Heart right ventricle (tissue), 16 donors: ENCODE measurements at places on chromosomes 7 and 10. TPM values are rescaled to one million over a fixed set of nuclear protein-coding genes. Genes with fewer than 3 reads are reported as not detected.

DNA sequence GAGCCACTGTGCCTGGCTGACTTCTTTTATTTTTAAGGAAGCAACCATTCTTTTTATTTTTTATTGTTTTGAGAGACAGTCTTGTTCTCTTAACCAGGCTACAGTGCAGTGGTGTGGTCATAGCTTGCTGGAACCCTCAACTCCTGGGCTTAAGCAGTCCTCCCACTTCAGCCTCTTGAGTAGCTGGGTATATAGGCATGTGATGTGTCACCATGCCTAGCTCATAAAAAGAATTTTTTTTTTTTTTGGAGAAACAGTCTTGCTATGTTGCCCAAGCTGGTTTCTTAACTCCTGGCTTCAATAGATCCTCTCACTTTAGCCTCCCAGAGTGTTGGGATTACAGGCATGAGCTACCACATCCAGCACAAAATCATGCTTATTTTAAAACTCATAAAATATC, 5.8 kb downstream of the MCU start:
- no peak for DNase-seq

DNA sequence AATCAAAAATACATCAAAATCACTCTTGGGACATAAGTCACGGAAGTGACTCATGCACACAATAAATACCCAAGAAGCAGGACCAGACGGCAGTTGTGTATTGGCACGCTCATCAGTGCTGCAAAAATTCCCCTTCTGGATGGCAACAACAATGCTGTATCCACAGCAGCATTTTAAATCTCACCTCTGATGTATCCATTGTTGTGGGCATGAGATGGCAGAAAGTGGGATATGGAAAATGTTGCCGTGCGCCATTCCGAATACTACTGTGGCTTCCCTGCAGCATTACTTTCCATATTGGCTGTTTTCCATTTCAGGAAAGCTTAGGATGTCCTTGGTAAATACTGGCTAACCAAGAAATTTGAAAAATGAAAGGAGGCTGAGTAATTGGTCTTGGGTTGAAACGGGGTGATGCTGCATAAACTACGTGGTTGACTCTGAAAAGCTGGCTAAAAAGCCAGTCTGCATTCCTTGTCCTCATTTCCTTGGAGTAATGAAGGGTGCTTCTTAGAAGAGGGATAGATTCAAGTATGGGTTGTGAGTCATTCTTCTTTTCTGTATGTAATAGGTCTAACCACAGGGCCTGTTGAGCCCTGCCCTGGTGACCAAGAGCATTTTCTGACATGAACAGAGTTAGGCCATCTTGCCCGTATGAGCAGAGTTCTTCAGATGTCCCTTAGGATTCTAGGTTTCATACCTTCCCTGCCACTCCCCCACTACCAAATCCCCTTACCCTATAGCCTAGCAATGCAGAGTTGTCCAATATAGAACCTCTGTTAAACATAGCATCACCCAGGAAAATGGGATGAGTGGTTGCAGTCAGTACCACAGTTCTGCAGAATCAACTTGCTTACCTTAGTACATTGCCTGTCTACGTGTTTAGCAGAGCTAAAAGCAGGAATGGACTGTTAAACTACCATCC, 36.3 kb upstream of the TOMM7 start:
- no peak for DNase-seq

DNA sequence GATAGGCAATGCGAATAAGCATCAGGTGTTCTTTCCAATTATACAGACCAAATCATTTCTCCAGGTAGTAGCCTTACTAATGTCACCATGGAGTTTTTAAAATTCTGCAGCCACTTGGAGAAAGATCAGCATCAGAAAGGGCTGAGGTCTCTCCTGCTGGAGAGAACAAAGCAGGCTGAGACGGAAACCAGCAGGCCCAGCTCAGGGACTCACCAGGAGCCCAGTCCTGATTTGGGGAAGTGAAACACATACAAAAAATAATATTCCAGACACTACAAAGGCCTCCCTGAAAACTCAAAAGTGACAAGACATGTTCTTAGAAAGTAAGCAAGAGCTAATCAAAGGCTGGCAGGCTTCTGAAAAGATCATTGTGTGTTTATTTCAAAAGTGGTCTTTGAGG, 207.1 kb upstream of the GHITM start:
- DNase-seq: no peak

GRCh38 chr7:34067005-34067778, 161.9 kb downstream of the BMPER start:
- no peak for DNase-seq

- no peak for DNase-seq
Measured at GRCh38 chr10:121091961-121092719, 241.0 kb downstream of the WDR11 start.

DNA sequence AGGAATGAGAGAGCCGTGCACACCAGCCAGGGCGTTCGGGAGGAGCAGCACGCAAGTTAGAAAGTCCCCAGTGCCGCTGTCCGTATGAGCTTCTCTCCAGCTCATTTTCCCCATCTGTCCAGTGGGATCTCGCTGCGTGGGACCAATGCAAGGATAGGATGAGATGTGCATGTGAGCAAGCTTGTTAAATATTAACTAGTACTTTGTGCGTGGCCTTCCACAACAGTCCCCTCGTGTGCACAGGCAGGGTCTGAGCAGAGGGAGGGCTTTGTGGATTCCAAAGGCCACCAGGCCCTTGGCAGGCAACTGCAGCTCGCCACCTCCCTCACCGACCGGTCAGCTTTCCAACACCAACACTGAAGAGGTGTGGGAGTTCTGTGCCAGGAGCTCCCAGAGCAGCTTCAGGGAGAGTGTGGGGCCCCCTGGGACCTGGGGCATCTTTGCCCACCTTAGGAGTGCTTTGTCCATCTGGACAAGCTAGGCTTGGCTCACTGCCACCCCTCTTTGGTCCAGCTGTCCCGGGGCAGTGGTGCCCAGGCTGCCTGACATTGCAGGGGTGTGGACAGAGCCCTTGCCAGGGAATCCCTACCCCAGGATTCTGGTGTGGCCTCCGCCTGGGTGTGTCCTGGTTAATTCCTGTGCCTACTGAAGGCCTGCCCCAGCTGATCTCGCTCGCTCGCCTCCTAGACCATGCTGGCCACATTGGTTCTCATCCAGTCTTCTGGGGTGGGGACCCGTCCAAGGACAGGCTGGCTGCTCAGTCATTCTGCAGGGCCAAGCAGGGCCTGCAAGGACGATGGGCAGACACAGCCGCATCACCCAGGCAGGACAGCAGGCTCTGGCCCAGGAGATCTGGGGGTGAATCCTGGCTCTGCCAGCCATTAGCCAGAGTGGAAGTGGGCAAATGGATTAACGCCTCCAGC, 5.3 kb downstream of the FAM20C start:
- DNase-seq: peak; percentile 1

Gene ZNF239
- 1.7 TPM for total RNA-seq
